ENCODE measurements at places on chromosomes 1 and 21.
A peak's percentile ranks its signal among the peaks of the same experiment; 100 is the strongest.

GRCh38 chr1:78722521-78722920, 72.9 kb downstream of the IFI44 start:
- DNase-seq = peak; percentile 74

DNA sequence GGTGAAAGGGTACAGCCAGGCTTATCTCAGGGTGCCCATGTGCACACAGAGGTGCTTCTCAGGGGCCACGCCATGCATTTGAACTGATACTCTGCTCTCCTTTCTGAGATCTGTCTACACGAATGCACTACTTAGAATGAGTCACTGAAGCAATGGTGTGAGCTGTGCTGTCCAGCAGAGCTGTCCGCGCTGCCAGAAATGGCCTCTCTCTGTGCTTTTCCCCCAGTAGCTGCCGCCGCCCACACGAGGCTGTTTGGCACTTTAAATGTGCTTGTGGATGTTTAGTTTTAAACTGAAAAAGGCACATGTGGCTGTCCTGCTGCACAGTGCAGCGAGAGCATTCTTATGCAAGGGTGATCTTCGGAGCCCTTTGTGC, 87.1 kb upstream of the COL6A1 start:
- peak; percentile 39 for DNase-seq

DNA sequence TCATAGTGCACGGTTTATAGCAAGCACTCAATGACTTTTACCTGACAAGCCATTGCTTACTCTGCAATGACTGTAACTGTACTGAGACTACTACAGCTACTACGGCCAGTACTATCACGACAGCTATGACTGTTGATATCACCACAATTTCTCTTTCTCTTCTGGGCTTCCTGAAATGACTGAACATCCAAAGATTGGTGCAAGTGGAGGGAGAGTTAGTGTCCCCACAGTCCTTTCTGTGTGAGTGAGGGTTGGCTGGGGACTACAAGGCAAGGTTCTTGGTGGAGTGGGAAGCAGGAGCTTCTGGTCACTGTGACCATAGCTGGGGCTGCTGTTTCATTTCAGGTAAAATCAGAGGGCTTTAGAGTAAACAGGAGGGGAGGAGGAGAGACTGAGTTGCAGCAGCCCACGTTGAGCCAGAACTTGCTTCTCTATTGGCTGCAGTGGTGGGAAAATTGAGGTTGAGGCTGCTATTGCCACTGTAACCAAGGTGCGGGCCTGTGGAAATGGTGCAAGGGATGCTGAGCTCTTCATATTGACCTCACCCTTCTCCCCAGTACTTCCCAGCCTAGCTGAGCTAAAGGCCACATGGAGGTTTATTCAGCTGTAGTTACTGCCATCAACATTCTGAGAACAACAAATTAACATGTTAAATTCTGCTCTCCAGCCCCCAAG, 14.1 kb upstream of the IL10 start:
- DNase-seq = no peak

DNA sequence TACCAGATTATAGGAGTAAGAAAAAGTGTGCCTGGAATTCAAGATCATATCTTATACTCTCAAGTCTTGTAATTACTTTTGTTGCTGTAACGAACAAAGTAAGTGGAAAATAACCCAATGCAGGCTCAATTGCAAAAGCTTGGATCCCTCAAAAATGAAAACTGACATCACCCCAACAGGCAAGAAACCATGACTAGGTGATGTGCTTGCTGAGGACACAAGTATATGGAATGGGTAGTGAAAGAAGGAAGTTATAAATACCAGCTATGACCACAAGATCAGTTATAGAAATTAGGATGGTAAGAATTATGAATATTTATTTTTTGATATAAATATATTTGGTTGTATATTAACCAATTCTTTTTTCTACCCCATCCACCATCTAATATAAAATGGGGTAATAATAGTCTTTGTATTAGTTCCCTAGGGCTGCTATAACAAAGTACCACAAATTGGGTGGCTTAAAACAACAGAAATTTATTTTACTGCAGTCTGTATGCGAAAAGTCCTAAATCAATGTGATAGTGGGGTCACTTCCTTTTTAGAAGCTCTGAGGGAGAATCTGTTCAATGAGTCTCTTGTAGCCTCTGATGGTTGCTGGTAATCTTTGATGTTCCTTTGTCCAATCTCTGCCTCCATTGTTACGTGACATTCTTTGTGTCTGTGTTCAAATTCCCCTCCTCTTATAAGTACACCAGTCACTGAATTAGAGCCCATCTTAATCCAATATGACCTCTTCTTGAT, 45.0 kb downstream of the DUSP10 start:
- DNase-seq = no peak

DNA sequence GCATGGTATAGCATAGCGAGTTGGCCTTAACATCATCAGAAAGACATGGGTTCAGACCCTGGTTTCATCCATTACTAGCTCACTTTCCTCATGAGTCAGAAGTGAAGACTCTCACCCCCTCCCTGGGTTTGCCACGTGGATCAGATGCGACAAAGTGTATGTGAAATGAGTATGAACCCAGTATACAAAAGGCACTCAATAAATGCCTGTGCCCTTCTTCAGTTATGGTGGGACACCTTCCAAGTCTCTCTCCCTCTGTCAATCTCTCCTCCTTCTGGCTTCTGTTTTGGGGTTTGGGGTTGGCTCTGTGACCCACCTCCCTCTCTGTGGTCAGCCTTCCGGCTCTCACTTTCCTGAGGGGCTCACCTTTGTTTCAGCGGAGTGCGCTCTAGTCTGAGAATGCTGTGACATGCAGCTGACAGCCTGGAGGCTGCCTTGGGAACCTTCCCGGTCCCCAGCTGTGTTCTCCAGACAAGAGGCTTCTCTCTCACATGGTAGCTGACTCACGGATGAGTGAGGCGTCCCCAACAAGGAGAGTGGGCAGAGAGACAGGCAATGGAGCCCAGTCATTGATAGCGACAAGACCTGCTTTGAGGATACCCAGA, 155.0 kb upstream of the EDN2 start:
- DNase-seq = peak; percentile 81
